ENCODE measurements at places on chromosomes 4 and X.

DNA sequence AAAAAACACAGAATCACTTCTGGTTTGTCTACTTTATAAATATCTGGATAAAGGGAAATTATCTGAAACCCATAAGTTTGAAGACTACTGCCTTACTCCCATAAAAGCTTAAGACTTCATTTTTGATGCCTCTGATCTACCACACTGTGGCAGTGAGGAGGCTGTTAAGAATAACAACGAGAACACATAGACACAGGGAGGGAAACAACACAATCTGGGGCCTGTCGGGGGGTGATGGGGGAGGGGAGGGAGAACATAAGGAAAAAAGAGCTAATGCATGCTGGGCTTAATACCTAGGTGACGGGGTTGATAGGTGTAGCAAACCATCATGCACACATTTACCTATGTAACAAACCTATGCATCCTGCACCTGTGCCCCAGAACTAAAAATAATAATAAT is 573.7 kb downstream of the GBA3 start:
- no peak for DNase-seq

DNA sequence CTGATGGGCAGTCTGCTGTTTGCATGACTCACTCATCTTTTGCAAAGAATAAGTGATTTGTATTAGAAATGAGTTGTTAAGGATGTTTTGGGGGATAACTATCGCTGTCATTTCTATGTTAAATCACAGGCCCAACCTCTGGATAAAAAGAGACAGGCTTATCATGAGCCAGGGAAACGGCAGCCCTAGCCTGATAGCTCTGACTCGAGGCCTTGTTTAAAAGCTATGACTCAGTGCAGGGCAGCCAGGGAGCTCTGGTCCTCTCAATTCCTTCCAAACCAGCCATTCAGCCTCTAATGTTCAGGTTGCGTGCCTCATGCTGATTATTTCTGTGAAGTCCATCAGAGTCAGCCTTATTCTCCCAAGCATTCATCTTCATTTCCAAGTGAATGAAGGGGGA is 305.9 kb upstream of the HAND2 start:
- no peak for DNase-seq

DNA sequence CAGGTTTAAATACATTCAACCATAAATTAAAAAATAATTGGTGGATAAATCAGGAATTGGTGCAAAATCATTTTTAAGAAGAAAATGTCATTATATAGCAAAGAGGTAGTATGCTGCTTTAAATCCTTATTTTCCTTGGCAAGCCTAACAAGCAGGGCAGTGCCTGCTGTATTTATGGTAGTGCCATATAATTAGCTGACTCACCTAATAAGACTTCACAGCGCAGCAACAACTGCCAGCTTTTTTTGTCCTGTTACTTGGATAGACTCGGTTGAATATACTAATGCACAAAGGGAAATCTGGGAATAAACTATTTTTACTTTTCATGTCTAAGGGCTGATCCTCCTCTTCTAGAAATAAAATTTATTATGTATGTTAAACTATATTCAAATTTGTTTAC is 99.1 kb downstream of the SNCA start:
- DNase-seq, result no peak

GRCh38 chrX:120668357-120668756 is 38.5 kb upstream of the C1GALT1C1 start:
- DNase-seq, result no peak

DNA sequence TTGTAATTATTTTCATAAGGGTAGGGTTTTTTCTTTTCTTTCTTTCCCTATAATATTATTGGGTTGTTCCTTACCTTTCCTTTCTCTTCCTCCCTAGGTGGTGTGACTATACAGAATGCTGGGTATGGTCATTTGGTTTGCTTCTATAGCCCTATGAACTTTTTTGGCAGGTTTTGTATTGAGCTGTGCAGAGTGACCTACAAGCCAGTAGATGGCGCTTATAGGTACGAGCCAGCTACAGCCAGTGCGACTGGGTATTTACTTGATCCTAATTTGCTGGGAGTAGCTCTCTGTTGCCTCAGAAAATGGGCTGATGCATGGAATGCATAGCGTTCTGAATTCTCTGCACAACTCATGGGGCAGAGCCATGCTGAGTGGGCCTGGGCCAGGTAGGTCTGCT is 423.3 kb downstream of the MAGEE1 start:
- DNase-seq, result no peak

GRCh38 chr4:168835880-168836454 is 174.1 kb downstream of the CBR4 start:
- DNase-seq, result no peak

DNA sequence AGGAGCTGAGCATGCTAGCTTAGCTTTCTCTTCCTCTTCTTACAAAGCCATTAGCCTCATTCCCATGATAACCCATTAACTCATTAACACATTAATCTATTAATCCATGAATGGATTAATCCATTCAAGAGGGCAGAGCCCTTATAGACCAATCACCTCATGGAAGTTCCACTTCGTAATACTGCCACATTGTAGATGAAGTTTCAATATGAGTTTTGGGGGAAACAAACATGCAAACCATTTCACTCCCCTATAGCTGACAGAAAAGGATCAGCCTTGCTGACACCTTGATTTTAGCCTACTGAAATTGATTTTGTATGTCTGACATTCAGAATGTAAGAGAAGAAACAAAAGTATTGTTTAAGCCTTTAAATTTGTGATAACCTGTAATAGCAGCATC is 251.8 kb upstream of the GALNTL6 start:
- no peak for DNase-seq

- DNase-seq, result no peak
Observed at GRCh38 chrX:112668476-112669409, 11.0 kb downstream of the LHFPL1 start.

DNA sequence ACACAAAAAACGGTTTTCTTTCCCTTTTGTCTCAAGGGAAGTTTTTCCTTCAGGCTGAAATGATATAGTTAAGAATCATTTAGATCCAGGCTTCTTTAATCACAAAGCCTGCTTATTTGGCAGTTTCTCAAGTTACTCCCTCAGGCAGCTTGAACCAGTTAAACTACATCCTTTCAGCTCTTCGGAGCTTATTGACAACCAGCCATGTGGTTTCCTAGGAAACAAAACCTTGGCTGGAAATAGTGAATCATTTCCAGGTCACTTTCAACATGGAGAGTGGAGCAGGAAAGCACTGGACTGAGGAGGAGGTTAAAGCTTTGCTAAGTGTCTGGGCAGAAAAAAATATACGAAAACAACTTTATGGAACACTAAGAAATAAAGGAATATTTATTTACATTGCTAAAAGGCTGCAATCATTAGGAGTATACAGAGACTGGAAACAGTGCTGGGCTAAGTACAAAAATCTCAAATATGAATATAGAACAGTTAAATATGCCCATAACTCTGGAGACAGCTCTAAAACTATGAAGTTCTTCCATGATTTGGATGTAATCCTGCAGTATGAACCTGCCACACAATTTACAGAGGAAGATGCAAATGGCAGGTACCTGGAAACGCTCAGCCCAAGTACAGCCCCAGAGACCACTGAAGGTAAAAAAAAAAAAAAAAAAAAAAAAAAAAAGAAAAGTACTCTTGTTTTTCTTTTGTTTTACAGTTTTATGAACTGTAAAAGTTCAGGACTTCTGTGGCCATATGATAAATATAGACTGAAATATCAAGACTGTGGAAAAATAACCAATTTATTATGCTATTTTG is 23.2 kb upstream of the AASDH start:
- no peak for DNase-seq

- DNase-seq, result no peak
Observed at GRCh38 chr4:71978210-71978835, 53.5 kb upstream of the NPFFR2 start.

DNA sequence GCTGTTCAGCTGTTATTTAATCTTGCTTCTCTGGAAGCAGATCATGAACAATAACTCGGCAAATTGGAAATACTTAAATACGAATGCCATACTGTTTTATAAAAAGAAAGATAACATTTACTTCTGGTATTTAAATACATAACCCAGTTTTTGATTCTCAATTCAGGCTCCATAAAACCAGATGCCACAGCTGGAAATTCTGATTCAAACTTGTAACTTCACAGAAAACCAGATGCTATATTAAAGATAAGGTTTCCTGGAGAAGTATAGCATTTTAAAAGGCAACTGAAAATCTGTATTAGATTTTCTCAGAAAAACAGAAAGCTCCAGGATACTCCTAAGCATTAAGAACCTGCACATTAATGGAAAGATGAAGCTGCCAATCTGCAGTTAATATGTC is 40.2 kb downstream of the STX18 start:
- DNase-seq, result no peak

- DNase-seq, result no peak
Observed at GRCh38 chr4:149370002-149370401, 445.6 kb downstream of the IQCM start.

GRCh38 chrX:103157496-103158316 is 57.2 kb upstream of the BEX4 start:
- peak; percentile 20 for DNase-seq

- DNase-seq, result no peak
Observed at GRCh38 chr4:117477925-117478324, 392.5 kb upstream of the TRAM1L1 start.

- DNase-seq, result no peak
Observed at GRCh38 chr4:71456841-71457240, 118.0 kb downstream of the SLC4A4 start.

DNA sequence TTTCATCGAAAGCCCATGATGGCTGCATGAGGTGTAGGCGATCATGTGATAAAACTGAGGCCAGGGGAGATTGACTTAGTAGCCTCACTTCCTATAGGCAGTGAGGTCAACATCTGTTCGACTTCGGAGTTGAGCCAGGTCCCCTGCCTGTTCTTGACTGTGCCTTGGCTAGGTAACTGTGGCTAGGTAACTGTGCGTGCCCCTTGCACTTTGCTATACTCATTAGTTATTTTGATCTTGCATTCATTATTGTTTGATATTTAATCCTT is 55.0 kb downstream of the CLDN34 start:
- no peak for DNase-seq

DNA sequence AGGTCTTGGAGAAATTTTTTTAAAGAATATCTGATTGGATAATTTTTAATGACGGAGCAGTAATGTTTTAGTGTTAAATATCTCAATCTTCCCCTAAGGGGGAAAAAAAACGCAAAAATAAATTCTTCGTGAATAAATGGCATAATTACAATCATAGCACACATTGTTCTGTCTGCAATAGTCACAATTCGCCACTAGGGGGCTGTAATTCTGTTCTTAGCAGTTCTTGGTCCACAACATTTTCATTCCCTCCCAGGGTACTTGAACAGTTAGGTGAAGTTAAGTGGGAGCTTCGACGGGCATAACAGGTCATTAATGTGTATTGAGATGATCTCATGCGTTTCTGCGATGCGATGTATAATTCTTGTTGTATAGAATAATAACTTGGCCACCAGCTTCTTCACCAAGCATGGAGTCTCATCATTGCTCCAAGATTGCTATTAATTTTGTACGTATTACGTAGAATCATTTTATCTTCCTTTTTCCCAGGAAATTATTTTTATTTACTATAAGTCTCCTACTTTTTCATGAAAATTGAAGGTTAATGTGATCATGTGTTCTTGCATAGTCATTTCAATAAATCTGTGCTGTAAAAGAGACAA is 27.2 kb downstream of the HTR2C start:
- peak; percentile 14 for DNase-seq

GRCh38 chr4:105147016-105147552 is 408 bp downstream of the TET2 start:
- no peak for DNase-seq

GRCh38 chr4:110518889-110519490 is 43.0 kb downstream of the ENPEP start:
- peak; percentile 5 for DNase-seq

DNA sequence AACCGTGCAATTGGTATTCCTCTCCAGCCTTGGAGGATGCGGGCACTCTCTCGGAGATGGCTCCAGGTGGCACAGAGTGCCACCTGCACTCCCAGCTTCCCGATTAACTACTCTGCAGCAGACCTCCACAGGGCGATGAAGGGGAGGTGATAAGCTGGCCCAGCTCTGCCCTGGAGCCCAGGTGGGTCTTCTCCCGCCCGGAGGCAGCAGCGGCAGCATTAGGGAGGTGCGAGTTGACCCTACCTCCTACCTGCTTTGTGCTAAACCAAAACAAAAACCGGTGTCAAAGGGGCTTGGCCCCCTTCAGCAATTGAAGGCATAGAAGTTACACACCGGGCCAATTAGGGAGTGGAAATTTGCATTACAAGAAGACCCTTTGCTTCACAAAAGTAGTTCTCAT is 137.4 kb upstream of the MAMLD1 start:
- no peak for DNase-seq

DNA sequence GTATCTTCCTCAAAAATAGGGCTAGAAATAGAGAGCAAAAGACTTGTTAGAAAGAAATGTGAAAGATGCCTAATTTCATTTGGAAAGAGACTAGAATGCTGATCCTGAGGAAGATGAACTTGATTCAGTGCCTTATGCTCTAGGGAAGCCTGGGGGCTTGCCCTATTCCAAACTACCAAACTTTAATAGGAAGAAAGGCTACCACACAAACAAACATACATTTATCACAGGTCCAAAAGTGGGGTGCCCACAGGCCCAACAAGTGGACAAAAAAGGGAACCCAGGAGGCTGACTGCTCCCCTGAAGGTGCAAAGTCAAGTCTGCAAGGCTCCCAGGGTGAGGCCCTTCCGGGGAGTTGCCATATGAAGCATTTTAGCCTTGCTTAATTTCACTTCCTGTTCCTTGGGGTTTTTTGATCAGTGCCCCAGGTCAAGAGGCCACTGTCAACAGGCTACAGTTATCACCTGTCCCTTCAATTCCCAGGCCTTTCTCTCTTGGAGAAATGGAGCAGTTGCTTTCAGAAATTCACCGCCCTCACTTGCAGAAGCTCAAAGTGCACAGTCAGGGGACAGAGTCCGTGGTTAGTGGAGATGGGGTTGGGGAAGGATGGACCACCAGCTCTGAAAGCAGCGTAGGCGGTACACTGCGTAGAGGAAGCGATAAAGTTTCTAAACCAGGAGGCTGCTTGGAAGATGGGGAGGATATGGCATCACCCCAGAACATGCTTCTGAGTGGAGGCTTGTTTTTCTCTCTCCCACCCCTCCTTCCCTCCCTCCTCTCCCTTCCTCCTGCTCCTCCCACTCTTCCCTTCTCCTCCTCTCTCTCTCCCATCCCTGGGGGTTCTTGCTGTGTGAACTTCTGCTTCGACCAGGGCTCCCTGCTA is 36.4 kb downstream of the TMEM154 start:
- DNase-seq, result no peak

- DNase-seq, result peak; percentile 52
Observed at GRCh38 chr4:153466081-153466948, at the start of gene TMEM131L. TSS of gene TMEM131L (plus strand) at chr4:153466360. CDS start at chr4:153466398, 38 bp downstream.

DNA sequence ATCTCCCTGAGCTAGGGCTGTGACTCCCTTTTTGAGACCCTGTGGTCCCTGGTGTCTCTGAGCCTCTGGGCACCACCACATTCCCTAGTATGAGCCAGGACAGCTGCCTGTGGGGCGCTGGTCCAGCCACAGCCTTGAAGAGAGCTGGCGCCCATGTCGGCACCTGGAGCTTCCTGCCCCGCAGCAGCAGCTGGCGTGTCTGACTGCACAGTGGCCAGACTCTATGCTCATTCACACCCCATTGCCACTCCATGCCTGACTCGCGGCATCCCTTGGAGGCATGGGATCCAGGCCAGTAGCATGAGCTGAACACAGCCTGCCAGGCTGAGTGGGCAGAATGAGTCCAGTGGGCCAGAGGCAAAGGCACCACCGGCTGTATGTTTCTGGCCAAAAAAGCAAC is 8.3 kb upstream of the SPP1 start:
- DNase-seq, result no peak
